Lower lobe of right lung (tissue), 2 donors: ENCODE measurements at places on chromosomes 1 and 21. TPM values are rescaled to one million over a fixed set of nuclear protein-coding genes. Genes with fewer than 3 reads are reported as not detected.
A peak's percentile ranks its signal among the peaks of the same experiment; 100 is the strongest.

- no peak for DNase-seq
Measured at GRCh38 chr1:23506376-23507107, 22.6 kb upstream of the ASAP3 start.

Gene FCER1A
- 8.8 TPM for total RNA-seq

Gene ZNF593OS
- not detected for total RNA-seq

DNA sequence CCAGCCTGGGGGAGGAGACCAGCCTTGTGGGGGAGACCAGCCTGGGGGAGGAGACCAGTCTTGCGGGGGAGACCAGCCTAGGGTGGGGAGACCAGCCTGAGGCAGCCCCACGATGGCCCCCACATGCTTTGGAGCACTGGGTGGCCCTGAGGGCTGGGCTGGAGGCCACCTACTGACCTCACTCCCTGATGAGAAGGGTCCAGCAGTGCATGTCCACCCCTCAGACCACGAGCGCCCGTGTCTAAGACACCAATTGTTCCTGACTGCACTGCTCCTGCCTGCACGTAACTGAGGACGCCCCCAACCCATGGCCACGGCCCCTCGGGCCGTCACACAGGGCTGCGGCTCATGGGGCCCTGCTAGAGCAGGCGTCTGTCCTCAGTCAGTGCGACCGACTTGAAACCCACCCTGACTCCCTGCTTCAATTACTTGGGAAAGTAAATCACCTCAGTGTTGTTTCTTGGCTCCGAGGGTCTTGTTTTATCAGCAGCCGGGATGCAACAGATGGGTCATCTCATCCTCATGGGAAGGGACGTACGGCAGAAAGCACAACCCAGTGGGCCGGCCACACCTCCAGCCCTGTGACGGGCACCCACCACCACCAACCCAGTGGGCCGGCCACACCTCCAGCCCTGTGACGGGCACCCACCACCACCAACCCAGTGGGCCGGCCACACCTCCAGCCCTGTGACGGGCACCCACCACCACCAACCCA lies at the start of gene SPATC1L:
Gene SPATC1L, minus strand, starts transcription at position 550 of the 715 bp plus-strand sequence. CDS start 1,643 bp downstream, outside the sequence.
- peak; percentile 82 for DNase-seq

- no peak for DNase-seq
Measured at GRCh38 chr1:56644064-56644918, 823 bp upstream of the PRKAA2 start.

GRCh38 chr1:5575396-5575940 lies 416.8 kb downstream of the NPHP4 start:
- no peak for DNase-seq

Gene CD52
- 541 TPM for total RNA-seq

DNA sequence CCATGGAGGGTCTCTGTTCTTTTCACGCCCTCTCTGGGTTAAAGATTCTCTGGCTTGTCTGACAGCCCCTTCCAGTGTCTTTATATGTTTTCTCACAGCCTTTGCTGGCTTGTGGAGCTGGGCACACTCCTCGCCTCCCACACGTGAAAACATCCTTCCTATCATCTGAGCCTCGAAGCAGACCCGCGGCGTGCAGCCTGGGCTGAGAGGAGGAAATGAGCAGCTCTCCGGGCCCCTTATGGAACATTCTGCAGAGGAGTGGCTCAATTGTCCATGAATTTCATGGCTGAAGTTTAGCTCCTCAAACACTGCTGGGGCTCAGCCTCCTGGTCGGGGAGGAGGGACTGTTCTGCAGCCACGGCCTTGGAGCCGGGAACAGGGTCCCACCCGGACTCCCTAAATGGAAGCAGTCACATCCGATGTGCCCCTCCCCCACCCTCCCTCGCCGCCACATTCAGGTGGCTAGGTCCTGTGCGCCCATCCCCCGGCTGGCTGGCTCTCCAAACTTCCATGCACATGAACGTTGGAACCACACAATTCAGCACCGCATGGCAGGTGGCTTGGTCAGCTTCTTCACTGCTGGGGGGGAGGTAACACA lies 15.1 kb upstream of the PDE9A start:
- no peak for DNase-seq

GRCh38 chr1:117181630-117182041 lies 29.1 kb downstream of the VTCN1 start:
- no peak for DNase-seq

DNA sequence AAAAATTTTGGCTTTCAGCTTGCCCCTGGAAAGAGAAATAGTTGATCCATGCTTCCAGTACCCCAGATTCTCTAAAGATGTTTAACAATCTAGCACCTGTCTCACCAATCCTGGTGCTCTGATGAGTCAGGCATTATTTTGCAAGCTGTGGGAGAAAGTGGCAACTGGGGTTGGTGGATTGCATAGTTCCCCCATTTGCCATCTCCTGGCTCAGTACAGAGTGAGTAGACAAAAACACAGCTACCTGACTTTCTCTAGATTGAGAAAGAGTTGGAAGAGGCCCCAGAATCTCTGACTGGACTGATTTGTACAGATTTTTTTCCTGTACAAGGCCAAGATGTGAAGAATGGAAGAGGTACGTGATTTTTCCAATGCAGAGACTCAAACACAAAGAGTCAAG lies 75.1 kb upstream of the NEGR1 start:
- no peak for DNase-seq

DNA sequence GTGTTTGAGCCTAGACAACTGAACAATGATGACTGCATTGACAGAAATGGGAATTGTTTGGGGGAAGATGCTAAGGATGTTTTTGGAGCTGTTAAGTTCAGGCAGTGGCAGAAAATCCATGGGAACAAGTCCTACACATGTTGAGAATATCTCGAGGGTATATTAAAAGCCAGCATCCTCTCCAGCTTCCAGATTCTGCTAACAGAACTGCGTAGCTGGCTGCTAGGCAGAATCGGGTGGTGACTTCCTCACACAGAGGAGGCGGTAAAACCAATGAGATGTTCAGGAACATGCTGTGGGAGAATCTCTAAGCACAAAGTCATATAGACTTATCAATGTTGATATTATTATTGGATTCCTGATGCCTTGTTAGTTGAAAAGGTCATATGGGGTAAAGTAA lies 14.8 kb downstream of the FAM163A start:
- no peak for DNase-seq

GRCh38 chr1:218658899-218659298 lies 313.8 kb downstream of the TGFB2 start:
- no peak for DNase-seq

DNA sequence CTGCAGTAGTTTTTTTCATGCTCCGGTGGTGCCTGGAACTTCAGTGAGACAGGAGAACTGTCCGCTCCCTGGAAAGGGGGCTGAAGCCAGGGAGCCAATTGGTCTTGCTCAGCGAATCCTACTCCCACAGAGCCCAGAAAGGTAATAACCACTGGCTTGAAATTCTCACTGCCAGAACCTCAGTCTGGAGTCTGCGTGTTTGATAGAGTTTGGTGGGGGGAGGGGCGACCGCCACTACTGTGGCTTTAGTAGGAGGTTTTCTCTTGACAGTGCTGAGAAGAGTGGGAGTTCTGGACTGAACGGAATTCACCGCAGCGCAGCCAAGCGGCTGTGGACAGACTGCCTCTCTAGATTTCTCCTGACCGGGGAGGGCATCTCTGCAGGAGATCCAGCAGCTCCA lies 8.0 kb upstream of the OR2M3 start:
- DNase-seq, result no peak

Gene MANEAL
- 4.9 TPM for total RNA-seq

Gene TPTE
- not detected for total RNA-seq

DNA sequence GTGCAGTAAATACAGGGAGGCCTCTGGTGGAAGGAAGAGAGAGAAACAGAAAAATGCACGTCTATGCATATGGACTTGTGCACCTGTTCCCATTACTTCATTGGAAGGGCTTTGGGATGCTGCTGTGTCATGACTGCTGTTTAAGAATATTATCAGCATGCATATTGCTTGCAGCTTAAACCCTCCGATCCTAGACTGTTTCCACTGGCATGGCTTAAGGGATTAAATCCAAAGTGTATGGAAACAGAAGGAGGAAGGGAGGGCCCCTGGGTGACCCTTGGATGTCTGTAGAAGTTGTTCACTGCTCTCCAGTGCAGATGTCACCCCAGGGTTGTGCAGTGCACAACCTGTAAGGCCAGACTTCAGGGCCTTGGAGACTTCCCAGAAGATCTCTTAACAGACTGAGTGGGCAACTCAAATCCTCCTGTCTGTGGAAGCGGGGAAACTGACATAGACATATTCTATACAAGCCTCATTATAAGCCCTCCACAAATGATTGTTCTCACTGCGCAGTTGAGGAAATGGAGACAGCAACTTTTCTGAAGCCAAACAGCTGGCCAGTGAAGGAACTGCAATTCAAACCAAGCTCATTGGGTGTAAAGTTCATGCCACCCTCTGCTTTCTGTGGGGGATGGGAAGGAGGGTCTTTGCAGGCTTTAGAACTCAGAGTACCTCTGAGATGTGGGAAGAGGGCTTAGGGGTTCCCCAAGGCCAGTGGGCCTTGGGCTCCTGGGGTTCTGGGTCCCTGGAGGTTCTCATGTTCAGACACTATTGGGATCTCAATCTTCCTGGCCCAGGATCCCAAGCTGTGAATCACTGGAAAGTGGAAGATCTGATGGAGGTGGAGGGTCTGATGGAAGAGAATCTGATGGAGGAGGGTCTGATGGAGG lies 73.8 kb downstream of the UMODL1 start:
- DNase-seq, result no peak

DNA sequence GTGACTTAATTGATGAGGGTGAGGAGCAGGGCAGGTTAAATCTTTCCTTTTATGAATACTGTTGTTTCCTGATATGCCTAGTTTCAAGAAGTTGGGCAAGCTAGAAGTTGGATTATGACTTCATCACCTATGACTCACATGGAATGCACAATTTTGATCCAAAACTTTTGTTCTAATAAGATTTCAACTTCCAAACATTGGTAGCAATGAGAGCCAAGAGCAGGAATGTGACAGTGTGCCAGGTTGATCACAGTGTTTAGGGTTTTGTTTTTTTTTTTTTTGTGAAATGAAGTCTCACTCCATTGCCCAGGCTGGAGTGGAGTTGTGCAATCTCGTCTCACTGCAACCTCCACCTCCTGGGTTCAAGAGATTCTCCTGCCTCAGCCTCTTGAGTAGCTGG lies 349.4 kb downstream of the DUSP10 start:
- DNase-seq, result no peak

GRCh38 chr1:147628441-147628840 lies 41.9 kb downstream of the ACP6 start:
- no peak for DNase-seq

DNA sequence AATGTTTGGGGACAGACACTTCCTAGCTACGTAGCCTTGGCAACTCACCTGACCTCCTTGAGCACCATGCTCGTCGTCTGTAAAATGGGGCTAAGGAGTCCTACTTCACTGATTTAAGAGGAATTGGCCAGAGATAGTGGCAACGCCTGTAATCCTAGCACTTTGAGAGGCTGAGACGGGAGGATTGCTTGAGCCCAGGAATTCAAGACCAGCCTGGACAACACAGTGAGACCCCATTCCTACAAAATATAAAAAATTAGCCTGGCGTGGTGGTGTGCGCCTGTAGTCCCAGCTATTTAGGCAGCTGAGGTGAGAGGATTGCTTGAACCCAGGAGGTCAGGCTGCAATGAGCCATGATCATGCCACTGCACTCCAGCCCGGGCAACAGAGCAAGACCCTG lies 4.5 kb downstream of the SYTL1 start:
- no peak for DNase-seq

DNA sequence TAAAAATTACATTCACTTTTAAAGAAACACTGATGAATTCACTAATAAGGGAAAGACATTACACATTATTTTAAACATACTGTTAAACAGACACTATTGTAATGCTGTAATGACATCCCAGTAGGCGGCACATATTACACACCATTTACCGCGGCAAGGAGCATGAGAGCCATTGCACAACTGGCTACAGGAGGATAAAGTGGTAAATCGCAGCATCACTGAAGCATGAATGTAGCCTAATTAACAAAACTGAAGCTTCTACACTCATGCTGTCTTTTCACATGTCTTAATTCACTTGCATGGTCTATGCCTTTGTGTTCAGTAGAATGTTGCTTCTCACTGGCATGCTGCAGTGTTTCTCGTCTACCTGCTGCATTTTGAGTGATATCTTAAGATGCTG lies 1046.0 kb downstream of the MRPL39 start:
- DNase-seq, result no peak

DNA sequence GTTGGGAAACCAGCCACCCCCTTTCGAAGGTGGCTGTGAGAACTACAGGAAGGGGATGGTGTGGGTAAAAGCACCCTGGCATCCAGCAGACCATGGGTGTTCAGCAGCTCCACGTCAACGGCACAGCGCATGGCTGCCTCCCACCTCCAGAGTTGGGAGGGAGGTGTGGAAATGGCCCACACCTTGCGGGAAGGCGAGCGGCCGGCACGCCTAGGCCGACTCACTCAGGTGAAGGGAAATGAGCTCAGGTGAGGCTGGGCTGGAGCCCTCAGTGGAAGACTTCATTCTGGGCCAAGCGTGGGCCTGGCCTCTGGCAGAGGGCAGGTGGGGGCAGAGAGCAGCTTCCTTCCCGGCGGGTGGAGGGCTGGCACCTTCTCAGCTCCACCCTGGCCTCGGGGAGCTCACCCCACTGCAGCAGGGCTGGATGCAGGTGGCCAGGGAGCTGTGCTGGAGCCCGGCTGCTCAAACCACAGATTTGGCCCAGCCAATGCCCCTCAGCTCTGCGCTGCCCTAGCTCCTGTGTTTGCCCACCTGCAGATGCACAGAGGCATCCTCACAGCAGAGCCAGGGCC lies 24.8 kb upstream of the ALDH4A1 start:
- DNase-seq, result no peak
